Activated CD8-positive, alpha-beta T cell treated with anti-CD3 and anti-CD28 coated beads, Interleukin-2, amount 10 ng/mL, durations not matched to agents 7 days and 5 days (primary cell): ENCODE measurements at places on chromosomes 5 and 9. TPM values are rescaled to one million over a fixed set of nuclear protein-coding genes. Genes with fewer than 3 reads are reported as not detected.

Gene NADK2
- 11.0 TPM for total RNA-seq

Gene CD72
- total RNA-seq: 15.0 TPM

Gene SEMA5A
- total RNA-seq: not detected

Gene GABRA1
- total RNA-seq: not detected

Gene FOXD4L3
- total RNA-seq: 0.13 TPM
